ENCODE measurements at places on chromosomes 5 and 9.

- no peak for DNase-seq
These were observed 87.1 kb downstream of the HMHB1 start for GRCh38 chr5:143898916-143899591.

DNA sequence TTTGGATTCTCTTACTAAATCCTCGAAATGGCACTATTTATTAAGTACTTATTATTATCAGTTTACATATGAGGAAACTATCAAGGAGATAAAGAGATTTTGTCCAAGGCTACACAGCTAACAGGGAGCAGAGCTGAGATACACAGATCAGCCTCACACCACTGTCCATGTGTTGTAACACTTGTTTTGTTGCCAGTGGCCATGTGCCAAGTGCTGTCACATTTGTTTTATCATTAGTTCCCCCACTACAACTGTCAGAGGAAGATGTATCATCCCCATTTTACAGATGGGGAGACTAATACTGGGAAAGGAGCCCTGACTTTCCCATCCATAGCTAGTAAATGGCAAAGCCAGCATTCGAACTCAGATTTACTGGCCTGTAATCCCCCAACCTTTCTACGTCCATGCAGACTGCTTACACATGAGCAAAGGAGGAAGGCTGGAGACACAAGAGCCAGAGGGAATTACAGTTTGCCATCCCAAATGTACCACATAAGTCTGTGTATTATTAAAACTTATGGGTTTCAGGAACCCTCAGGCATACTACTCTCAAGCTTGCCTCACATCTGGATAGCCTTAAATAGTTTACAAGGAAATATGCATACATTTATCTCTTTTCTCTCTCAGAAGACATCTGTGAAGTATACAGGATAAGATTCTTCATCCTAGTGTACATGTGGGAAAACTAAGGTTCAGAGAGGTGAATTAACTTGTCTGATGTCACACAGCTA, 25.1 kb downstream of the PAPPA start:
- no peak for DNase-seq

GRCh38 chr9:101674165-101674564, 64.3 kb downstream of the GRIN3A start:
- no peak for DNase-seq

DNA sequence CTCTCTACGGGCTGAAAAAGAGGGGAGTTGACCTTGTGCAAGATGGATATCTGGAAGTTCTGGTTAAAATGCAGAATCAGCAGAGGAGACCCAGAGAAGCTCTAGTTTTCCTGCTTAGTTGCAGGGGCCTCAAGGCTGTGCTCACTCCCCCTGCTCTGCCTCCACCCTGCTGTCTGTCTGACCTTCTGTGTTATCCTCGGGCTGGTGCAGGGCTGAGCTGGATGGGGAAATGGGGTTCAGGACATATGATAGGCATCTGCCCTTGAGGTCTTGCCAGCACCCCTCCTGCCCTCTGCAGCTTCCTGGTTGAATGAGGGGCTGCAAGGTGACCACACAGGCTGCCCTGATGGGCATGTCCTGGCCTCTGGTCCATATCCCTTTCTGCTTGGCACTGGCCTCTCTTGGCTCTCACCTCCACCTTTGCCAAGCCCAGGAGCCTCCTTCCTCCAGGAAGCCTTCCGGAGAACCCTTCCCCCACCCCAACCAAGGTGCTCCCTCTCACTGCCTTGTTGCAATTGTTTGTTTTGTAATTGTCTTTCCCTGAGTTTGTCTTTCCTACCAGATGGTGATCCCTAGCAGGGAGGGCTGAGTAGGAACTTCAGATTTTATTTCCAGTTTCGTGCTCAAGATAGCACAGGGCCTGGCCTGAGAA, 1.3 kb downstream of the TMEM268 start:
- DNase-seq, result no peak

GRCh38 chr5:171595801-171596231, 176.4 kb downstream of the FGF18 start:
- peak; percentile 7 for DNase-seq

DNA sequence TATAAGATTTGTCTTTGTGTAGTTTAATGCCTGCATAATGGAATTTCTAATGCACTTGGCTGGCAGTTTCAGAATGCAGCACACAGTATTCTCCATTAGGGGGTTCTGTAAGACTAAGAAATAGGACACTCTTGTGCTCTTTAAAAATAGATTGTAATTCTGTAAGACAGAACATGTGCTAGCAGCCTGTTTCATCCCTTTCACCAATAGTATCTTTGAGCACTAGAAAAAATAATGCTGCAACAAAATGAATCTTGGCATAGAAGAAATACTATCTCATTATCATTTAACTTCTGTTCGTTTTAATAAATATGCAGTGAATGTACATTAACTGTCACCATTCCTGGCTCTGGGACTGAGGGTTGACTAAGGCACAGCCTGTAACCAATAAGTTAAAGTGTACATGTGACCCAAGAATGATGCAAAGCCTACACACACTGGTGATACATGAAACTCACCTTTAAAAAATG, 23.8 kb upstream of the ZNF622 start:
- no peak for DNase-seq

DNA sequence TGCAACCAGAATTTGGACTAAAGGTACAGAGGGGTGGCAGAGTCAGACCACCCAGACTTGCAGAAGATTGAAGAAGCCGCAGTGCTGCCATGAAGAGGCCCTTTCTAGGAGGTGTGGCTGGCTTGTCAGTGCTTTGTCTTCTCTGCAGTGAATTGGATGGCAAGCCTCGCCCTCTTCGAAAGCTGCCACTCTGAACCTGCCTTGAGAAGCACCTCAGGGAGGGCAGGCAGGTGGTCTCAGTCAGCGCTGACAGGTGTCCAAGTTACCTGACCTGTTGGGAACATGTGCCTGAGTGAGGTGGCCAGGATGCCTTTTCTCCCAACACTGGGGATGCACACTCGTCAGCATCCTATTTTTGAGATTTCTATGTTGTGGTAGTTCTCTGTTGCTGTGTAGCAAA, 6.2 kb downstream of the TENT4A start:
- DNase-seq, result no peak

DNA sequence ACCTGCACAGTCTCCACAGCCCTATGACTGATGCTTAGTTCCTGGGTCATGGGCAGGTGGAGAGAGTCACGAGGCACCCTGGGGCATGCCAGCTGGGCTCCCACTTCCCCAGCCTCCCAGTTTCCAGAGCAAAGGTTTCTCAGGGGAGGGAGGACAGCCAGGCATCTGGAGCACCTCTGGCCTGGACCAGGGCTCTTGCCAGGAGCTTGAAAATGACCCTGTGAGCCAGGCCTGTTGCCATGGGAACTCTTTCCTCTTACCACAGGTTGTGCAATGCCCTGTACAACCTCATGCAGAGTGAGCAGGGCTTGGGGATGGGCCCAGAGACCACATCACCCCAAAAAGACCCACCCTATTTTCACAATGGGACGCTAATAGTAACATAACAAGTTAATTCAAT, 113.1 kb downstream of the PSD2 start:
- DNase-seq, result no peak

DNA sequence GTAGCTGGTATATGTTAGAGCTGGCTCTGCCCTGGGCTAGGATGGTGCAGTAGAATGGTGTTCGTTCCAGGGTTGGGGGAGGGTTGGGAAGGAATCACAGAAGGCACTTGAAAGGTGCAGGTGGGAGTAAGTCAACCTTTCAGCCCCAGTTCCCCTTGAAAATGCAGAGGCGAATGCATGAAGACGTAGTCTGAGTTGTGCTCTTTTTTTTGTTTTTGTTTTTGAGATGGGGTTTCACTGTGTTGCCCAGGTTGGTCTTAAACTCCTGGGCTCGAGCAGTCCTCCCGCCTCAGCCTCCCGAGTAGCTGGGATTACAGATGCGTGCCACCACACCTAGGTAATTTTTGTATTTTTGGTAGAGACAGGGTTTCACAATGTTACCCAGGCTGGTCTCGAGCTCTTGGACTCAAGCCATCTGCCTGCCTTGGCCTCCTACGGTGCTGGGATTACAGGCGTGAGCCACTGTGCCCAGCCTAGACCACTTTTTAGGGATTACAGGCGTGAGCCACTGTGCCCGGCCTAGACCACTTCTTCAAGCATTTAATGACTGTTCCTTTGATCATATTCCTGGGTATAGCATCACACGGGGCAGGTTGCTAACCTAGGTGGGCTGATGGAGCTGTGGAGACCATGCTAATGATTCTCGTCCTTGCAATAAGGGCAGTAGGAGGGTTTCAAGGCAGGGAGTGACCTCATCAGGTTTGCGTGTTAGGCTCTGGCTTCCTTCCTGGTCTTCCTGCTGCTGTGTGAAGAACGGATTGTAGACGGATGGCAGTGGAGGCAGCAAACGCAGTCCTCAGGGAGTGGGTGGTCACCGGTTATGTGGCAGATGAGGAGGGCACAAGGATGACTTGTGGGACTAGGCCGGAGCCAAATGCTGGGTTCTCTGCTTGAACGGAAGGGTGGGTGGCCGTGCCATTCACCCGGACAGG, 13.7 kb downstream of the EHMT1 start:
- DNase-seq, result no peak

DNA sequence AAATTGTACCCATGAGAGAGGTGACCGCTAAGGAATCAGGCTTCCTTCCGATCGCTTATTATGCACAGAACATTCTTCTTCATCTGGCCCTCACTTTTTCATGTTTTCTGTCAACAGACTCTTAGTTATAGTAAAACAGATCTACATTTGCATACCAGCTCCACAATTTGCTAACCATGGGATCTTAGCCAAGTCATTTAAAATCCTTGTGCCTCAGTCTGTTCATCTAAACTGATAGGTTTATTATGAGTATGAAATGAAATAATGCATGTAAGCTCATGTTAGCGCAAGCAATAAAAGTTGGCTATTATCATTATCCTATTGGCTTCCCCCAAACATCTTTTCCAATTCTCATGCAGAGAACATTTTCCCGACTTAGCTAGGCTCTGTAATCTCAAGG, 42.3 kb downstream of the FGF1 start:
- DNase-seq, result no peak

- DNase-seq, result no peak
These were observed 383.7 kb upstream of the TRPC7 start for GRCh38 chr5:136749016-136749415.

- no peak for DNase-seq
These were observed 802 bp downstream of the CCDC107 start for GRCh38 chr9:35658968-35659220.

DNA sequence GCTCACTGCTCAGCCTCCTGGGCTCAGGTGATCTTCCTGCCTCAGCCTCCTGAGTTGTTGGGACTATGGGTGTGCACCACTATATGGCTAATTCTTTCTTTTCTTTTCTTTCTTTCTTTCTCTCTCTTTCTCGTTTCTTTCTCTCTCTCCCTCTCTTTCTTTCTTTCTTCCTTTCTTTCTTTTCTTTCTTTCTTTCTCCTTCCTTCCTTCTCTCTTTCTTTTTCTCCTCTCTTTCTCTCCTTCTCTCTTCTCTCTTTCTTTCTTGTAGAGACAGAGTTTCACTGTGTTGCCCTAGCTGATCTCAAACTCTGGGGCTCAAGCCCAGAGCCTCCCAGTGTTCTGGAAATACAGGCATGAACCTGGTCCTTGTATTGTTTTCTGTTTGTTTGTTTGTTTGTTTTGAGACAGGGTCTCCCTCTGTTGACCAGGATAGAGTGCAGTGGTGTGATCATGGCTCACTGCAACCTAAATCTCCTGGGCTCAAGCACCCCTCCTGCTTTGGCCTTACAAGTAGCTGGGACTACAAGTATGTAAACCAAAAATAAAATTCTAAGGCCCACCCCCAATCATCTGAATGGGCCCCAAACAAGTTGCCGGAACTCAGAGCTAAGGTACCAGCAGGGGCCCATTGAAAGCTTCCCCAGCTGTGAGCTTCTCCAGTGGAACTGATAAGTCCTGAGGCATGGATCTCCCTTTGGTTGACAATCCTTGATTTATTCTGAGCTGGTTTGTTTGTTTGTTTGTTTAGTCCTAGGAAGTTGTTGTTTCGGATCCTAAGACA, 11.9 kb upstream of the BTF3 start:
- no peak for DNase-seq

- no peak for DNase-seq
These were observed 84.5 kb downstream of the ACER2 start for GRCh38 chr9:19493174-19493811.

DNA sequence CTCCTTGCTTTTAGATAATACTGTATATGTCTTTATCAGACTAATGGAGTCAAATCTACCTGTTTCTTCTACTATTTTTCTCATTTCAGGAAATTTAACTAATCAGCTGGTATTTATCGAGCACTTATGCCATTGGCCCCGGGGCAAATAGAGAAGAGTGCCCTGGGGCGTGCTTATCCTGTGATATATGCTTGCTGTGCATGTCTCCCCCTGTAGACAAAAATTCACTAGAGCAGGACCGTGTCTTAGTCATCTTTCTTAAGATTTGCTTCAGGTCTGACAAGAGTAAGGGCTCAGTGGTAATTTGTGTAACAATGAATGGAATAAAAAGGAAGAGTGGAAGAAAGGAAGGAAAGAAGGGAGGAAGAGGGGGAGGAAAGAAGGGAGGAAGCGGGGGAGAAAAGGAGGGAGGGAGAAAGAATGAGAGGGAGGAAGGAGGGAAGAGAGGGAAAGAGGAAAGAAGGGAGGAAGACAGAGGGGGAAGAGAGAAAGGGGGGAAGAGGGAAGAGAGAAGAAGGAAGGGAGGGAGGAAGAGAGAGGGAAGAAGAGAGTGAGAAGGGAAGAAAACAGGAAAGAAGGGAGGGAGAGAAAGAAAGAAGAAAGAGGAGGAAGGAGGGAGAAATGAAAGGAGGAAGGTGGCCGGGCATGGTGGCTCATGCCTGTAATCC, 295.7 kb upstream of the PANK3 start:
- no peak for DNase-seq

DNA sequence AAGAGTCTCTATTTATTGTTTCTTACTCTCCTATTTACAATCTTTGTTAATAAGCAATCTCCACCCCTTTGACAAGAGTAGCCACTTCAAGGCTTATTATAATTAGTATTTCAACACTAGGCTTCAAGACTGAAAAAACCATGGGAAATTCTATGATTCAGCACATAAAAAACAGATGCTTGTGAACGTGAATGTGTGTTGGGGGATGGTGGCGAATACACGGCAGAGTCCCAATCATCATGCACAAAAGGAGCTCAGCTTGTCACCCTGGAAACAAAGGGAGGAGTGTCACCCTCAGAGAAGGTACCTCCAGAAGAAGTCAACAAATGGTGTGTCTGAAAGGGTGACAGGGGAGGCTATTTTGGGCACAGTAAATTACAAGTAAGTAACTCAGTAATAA, 157.2 kb upstream of the RETREG1 start:
- no peak for DNase-seq

- DNase-seq, result no peak
These were observed 46.4 kb upstream of the EXOC3 start for GRCh38 chr5:396531-396961.

DNA sequence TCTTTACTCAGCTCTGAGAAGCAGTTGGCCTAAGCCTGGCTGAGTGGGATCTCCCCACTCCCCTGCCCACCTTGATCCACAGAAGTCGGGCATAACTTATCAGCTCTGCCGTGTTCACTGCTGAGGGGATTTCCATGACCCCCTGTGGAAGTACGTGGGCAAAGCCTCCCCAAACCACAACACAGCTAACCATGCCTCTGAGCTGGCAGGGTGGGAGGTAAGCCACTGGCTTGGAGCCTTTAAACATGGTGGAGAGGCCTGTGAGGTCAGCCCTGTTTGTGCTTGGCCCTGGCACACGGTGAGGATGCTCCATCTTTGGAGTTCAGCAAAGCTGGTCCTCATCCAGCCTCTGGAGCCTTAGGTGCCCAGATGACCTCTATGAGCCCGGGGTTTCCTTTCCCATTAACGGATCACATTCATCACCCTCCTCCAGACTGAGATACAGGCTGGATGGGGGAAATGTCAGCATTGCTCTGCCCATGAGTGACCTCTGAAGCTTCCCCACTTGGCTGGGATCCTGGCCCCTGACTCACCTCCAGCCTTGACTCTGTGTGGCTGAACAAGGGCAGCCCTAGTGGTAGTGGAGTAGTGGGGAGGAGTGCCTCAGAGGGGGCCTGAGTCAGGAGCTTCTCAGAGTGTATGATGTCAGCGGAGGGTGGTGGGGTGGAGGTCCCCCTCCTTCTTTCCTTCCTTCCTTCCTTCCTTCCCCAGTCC, 6.2 kb downstream of the PDLIM4 start:
- no peak for DNase-seq
